Inflammatory macrophage treated with lipopolysaccharide for 4 hours (primary cell): ENCODE measurements at places on chromosomes 3 and 15.

DNA sequence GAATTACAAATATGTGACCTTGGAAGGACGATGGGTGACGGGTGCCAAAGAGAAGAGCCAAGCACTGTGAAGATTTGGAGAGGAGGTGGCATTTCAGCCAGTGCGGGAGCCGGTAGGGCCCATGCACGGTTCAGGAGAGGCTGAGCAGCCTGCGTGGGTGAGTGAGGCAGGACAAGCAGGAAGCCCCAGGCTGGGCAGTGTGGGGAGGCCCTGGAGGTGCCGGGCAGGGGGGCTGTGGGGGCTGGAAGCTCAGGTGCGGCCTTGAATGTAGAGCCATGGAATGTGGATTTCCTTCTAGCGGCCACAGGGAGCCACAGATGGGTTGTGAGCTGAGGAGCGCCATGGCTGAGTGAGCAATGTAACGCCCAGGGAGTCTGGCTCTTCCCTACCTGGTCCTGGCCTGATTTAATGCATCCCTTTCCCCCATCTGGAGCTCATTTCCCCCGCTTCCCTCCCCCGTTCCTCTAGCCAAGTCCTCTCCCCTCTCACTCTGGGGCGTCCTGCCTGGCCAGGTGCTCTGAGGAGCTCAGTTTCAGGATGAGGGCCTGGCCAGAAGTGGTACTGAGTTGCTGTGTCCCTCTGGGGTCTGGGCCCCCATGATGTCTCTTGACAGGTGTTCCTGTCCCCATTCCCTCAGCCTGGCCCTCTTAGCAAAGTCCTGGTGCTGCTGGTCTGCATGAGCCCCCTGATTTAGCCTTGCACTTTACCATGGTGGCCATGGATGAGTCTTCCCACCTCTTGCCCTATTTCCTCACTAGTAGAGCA is 41.8 kb upstream of the IQSEC1 start:
- DNase-seq = no peak

DNA sequence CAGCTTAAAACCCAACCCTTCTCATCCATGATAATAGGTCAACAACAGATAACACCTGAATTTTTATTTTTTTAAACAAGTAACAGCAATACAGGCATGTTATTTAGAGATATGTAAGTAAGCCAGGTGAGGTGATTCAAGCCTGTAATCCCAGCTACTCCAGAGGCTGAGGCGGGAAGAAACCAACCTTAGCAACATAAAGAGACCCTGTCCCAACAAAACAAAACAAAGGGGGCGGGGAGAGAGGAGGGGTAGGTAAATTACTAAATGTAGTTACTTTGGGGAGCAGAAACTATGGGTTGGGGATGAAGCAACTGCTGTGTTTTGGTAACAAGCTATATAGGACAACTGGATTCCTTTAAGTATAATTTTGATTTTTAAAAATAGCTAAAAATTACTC is 47.0 kb downstream of the GNB4 start:
- DNase-seq = no peak

DNA sequence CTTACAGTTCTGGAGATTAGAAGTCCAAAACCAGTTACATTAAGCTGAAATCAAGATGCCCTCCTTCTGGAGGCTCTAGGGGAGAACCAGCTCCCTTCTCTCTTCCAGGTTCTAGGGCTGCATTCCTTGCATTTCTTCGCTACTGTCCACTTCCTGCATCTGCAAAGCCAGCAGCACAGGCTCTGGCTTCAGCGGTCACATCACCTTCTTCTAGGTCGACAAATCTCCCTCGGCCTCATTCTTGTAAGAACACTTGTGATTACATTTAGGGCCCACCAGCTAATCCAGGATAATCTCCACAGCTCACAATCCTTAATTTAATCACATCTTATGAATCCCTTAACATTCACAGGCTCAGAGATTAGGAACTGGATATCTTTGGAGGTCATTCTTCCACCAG is 73.8 kb downstream of the MINAR1 start:
- DNase-seq = no peak

GRCh38 chr15:85331655-85332285 is 48.6 kb upstream of the AKAP13 start:
- no peak for DNase-seq

GRCh38 chr3:44924457-44925084 is 50.2 kb downstream of the TGM4 start:
- no peak for DNase-seq

- DNase-seq = peak; percentile 97
Observed at GRCh38 chr15:69760258-69760845, 307.7 kb downstream of the RPLP1 start.

GRCh38 chr15:92097474-92098178 is 244.1 kb downstream of the SLCO3A1 start:
- DNase-seq = peak; percentile 35

GRCh38 chr3:175274056-175274455 is 414.9 kb downstream of the NAALADL2 start:
- no peak for DNase-seq

GRCh38 chr15:63045879-63046278 is 3.3 kb downstream of the TPM1 start:
- no peak for DNase-seq
